Lower leg skin (tissue), 4 donors: ENCODE measurements at places on chromosomes 6 and 20.

- DNase-seq: no peak
These were observed 38.3 kb upstream of the ZNF831 start for GRCh38 chr20:59125332-59125731.

DNA sequence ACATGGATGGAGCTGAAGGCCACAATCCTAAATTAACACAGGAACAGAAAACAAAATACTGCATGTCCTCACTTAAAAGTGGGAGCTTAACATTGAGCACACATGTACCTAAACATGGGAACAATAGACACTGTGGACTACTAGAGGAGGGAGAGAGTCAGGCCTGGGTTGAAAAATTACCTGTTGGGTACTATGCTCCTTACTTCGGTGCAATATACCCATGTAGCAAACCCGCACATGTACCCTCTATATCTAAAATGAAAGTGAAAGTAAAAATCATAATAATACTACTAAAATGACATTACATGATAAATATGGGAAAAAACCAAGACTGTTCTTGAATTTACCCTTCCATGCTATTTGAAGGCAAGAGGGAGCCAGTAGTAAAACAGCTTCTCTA, 1273.8 kb upstream of the ADGRB3 start:
- no peak for DNase-seq

GRCh38 chr6:165077876-165078275, 231.5 kb downstream of the C6orf118 start:
- DNase-seq: no peak

DNA sequence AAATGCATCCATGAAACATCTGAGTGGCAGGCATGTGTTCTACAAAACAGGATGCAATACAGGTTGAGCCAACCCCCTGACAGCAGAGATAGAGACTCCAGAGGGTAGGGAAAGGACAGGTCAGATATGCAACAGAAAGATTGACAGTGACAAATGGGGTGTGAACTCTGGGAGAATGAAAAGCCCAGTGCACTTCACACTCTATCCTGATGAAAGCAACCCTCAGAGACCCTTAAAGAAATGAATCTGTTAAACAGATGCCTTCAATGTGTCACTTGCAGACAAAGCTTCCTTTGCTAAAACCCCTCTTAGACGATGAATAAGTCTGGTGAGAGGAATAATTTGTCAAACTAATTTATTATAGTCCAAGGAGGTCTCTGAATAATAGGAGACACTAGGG, 89.9 kb downstream of the RFPL4B start:
- no peak for DNase-seq

GRCh38 chr20:35088231-35089145, 4.1 kb downstream of the TRPC4AP start:
- DNase-seq: no peak

- no peak for DNase-seq
These were observed 6.8 kb upstream of the PAX1 start for GRCh38 chr20:21698494-21699215.

- no peak for DNase-seq
These were observed 283.9 kb upstream of the SUPT3H start for GRCh38 chr6:45661661-45662060.

- no peak for DNase-seq
These were observed 2.8 kb upstream of the FOXC1 start for GRCh38 chr6:1606780-1607515.

DNA sequence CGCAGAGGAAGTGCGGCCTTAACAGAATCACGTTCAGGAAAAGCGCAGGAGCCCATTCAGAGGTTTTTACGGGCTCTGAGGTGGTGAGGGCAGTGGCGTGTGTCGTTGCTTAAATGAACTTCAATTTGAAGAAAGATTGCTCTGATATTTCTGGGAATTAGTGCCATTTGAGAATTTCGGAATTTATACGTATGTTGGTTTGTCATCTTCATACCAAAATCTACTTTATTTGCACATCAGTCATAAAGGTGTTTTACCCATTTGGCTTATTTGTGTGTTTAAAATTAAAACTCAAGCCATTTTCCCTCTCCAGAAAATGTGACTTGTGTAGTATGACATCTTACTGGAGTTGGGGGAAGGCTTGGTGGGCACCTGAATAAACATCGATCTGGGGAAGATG, 48.1 kb upstream of the TULP4 start:
- DNase-seq: peak; percentile 6

DNA sequence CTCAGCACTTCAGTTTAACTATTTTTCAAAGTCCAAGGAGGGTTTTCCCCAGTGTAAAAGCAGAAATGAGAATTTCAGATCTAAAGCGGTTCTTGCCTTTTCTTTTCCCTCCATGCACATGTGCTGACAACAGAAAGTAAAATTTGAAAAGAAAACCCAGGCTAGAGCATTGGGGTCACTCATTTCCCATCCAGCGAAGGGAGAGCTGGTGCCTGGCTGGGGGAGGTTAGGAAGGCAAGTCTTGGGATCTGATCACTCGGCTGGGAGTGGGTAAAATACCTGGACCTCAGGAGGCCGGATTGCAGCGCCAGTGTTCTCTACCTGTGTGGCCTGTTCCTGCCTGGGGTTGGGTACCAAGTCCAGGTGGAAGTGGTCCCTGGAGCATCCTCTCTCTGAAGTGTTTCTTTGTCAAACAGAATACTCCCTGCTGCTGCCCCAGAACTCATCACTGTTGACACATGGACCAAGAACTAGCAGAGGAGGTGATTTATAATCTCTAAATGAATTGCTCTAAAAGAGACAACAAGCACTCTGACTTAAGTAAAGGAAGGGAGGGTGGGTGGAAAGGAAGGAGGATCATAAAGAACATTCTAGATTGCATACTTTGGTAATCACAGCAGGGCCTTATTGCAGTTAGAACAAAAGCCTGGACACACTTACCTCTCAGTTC, 136.0 kb downstream of the MTHFD1L start:
- no peak for DNase-seq

- DNase-seq: no peak
These were observed 85.9 kb downstream of the SMLR1 start for GRCh38 chr6:130913120-130913519.

DNA sequence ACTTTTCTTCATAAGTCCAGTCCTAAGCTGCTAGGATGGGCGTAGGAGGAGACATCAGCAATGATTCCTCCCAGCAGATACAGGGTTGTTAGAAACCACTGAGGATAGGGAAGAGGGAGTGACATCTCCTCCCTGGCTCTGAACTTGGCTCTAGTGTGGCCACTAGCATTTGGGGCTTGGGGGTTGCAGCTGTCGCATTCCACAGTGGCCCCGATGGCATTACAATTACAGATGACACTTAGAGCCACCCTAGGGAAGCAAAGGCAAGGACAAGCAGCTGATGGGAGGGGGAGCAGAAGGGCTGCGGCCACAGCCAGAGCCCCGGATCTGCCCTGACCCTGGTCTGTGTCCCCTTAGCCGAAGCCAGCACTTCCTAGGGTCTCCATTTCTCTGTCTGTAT, 9.5 kb upstream of the CDKN1A start:
- DNase-seq: no peak

DNA sequence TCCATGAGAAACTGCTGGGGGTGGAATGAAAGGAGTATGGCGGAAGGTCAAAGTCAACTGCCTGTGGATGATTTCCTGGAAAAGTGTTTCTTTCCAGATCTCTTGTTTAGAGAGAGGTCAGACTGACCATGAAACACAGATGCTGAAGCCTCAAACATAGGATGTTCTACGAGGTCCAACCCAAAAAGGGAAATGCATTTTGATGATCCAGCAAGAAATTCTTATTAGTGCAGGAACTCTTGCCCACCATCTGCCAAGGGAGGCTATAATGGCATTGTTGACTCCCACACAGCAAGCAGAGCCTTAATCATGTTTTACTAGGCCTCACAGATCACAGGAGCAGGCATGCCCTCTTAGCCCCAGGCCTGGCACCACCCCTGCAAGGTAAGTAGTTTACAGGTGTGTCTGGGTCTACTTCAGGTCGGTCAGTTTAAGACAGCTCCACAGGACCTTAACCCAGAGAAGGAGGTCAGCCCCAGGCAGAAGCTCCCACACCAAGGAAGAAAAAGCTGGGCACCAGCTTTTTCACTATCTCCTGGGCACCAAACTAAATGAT, 67.6 kb upstream of the CNKSR3 start:
- no peak for DNase-seq

GRCh38 chr6:151749341-151749740, 58.1 kb upstream of the ESR1 start:
- no peak for DNase-seq

DNA sequence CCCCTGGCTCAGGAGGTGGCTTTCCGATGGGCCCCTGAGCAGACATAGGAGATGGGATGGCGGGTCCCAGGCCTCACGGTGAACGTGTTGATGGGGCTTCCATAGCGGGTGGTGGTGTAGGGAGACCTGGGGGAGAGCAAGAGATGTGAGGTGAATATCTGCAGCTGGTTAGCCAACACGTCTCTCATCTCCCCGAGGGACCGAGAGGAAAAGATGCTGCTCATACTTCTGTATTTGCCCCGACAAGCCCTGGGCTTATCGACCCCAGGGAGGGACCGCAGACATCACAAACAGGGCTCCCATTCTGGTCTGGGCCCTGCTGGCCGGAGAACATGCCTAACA, 38.7 kb downstream of the C6orf132 start:
- DNase-seq: no peak

DNA sequence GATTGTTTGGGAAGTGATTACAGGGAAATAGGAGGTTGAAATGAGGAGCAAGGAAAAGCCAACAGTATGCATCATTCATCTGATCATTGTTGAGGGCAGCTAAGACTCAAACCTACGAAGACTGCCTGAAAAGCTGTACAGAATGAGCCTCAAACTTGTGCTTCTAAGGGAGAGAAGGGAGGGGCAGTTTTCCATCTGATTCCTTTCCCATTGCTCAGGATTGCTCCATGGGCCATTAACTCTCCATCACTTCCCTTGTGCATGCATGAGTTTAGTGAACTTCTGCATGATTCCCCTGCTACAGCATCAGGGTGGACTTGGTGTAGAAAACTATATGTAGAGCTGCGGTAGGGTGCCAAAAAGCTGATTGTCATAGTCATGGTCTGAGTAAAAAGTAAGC, 742.7 kb upstream of the SLC35B3 start:
- no peak for DNase-seq

DNA sequence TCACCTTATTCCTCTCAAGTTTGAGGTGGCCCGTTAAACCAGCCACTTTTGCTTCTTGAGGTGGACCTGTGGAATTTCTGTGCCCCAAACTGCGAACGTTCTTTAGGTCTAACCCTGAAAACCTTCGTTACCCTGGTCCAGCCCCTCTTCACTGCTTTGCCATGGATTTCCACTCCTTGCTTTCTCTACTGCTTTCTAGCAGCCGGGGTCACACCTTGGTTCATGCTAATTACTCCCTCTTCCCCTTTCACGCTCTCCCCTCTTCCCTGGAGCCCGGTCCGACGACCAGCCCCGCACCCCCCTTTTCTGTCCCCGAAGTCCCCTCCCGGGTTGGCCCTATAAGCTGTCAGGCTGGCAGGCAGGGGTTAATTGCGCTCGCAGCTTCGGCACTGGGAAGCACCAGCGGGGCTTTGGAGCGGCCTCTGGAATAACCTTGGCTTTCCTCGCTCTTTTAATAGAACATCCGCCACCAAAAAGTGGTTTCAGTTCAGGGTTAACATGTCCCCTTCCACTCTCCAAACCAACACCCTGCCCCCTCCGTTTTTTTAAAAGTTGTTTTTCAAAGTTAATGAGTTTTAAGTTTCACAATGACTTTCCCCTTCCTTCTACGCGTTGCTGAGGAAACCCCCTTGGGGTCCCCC, 1.4 kb upstream of the HIVEP1 start:
- DNase-seq: peak; percentile 71

DNA sequence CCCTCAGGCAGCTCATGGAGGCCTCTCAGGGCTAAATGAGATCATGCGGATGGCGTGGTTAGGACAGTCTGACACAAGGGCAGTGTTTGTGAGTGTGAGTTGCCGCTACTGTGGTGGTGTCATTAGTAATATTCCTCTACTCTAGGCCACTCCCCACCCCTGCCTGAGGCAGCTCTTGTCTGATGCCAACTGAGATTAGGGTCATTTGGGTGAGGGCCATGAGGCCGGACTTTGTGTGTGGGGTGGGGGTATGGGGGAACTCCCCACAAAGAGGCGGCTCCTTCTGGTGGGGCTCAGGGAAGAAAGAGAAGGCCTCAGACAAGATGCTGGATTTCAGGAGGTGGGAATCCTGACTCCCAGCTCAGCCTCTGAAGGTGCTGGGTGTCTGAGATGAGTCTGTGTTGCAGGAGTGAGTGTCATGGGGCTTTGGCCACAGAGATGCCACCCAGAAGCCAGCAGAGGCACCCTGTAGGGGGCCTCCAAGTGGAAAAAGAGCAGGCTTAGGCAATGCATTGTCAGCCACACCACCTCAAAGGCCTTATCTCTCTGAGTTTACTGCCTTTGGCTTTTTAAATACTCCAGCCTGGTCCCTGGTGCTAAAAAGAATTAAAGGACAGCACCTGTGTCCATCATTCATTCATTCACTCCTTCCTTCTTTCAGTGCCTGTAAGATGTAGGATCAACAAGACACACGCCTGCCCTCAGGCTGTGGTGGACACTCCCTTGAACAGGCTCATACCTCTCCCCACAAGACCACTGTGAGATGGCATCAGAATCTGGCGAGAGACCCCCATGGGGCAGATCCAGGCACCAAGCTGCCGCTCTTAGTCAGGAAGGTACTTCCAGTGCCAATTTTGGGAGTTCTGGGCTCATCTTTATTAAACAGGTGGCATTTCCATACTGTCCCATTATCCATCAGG, 175.2 kb downstream of the MRPL14 start:
- DNase-seq: no peak

GRCh38 chr20:9021699-9022098, 47.2 kb upstream of the PLCB4 start:
- DNase-seq: no peak

DNA sequence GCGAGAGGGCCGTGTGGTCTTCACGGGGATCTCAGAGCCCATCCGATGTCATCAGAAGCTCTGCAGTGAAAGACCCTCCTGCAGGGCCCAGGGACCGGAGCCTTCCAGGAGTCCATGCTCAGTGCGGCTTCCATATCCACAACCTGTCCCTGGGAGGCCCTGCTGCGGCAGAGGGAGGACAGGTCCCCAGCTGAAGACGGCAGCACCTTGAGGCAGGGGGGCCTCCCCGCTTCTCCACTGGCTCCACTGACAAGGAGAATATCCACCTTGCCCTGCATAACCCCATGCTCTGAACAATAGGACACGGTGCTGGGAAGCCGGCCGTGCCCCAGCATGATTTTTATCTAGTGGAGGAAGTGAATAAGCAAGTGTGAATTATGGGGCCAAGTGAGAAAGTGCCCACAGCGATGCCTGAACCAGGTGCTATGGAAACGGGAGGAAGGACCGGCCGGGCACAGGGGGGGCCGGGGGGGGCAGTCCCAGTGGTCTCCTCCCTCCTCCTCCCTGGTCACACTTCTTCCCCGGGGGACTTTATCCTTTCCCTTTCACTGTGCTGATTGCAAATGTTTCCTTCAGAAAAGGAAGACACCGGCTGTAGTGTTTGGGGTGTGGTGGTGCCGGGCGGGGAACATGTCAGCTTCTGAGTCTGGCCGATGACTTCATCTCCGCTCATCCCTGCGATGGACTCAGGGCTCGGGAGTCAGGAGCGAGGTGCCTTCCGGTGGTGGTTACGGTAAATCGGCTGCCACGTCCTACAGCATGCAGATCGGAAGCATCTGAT, 225.1 kb downstream of the ERMARD start:
- no peak for DNase-seq
